ENCODE measurements at places on chromosomes 12 and 14. TPM values are rescaled to one million over a fixed set of nuclear protein-coding genes. Genes with fewer than 3 reads are reported as not detected.

MBIP gene
- 5.8 TPM for total RNA-seq

NFYB gene
- 23.6 TPM for total RNA-seq

SERPINA9 gene
- not detected for total RNA-seq

PZP gene
- 2.4 TPM for total RNA-seq

DLK1 gene
- not detected for total RNA-seq

GALNT16 gene
- 0.19 TPM for total RNA-seq

ANKRD9 gene
- 24.2 TPM for total RNA-seq

NAP1L1 gene
- 253 TPM for total RNA-seq

SLC15A5 gene
- total RNA-seq = not detected

SCNN1A gene
- 7.1 TPM for total RNA-seq

OVCH1 gene
- total RNA-seq = not detected

Measured in dermis blood vessel endothelial cell (primary cell).